Left cardiac atrium (tissue), 4 donors: ENCODE measurements at places on chromosomes 4 and X. TPM values are rescaled to one million over a fixed set of nuclear protein-coding genes. Genes with fewer than 3 reads are reported as not detected.

DNA sequence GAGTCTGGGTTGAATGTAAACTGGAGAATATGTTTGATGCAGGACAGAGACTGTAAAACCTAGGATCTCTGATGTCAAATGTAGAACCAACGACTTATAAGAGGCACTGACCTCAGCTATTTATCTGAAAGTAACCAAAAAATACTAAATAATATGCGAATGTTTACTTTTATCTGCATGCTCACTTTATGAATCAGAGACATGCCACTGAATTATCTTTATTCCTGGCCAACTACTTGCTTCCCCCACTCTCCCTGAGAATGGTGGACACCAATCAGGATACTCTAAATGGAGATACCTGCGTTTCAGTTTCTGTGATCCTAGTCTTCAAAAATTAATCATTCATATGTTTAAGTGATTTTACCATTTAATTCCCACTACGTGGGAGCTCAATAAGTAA is 1038.4 kb upstream of the PABPC4L start:
- DNase-seq = no peak

DNA sequence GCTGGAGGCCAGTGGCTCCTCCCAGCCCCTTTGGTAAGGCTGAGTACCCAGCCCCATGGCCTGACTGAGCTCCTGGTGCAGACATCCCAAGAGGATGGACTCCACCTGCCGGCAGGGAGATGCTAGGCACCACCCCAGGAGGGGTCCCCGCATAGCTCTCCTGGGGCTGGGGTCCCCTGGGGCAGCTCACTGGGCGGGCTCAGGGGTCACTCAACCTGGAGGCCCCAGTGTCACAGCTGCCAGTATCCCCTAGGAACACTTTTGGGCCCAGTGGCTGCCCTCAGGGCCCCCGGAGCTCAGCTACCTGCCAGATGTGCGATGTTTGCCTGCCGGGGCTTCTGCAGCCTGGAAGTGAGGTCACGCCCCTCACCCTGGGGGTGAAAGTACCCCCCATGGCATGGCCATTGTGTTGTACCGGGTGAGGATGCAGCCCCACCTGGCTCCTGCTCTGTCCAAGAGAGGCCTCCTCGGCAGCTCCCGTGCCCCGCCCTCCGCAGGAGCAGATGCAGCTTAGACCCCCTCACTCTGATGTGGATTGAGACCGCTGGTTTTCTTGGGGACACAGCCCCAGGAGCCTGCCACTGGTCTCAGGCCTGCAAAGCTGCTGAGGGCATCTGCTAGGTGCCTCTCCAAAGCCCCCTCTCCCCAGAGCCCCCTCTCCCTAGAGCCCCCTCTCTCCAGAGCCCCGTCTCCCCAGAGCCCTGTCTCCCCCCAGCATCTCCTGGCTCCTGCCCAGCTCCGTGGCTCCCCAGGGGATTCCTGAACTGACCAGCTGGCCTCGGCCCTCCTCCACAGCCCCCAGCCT is 6.7 kb upstream of the HGFAC start:
- DNase-seq = no peak

DNA sequence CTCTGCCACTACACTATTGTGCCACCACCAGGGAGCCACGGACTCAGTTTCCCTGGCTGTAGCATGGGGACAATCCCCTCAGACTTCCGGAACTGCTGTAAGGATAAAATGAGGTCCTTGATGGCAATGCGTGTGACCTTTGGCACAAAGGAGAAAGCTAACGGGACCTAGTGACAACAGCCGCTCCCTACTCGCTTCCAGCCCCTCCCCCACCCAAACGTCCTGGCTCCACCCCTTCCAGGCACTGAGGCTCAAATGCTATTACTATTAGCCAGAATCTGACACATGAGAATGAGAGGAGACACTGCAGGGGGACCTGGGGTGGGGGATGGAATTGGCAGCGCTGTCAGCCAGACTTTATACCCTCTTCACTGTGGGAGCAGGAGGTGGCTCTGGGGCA is 5.4 kb upstream of the DUSP9 start:
- DNase-seq = no peak

- no peak for DNase-seq
Measured at GRCh38 chr4:47579235-47579634, 94.2 kb downstream of the ATP10D start.

The MTNR1A gene
- total RNA-seq = not detected

The FAM241A gene
- 5.0 TPM for total RNA-seq
